NCI-H526 (cell line): ENCODE measurements at places on chromosomes 2 and 18.

DNA sequence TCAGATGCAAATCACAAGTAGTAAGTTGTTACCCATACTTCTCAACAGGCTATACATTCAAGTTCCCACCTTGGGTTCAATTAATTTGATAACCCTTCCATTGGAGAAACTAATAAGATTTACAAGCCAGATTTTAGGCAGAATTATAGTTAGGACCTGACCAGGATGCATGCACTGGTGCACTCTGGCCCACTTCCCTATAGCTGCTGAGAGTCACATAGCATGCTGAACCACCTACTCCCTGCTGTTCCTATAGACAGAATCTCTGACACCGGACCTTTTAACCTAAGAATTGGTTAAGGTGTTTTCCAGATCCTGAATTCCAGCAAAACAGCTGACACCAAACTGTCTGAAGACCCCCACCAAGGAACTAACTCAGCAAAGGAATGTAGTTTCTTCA is 26.2 kb downstream of the FAM210A start:
- no peak for DNase-seq

- DNase-seq: no peak
Measured at GRCh38 chr18:48957136-48957535, 6.4 kb upstream of the SMAD7 start.

DNA sequence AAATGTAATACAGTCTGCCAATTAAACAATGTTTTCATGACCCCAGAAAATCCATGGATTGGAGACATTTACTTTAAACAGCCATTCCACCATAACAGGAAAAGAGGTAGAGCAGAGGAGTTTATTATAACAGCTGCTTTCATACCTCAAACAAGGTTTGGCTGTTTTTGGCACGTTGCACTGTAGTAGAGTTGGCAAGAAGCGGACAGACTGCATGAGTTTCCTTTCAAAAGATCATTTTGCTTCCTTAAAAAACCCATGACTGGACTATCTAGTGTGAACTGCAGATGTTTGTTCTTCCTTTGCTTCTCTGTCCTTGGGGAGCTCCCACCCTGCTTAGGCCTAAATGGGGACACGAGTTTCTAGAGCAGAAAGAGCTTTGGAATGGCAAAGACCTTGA is 108.5 kb upstream of the THOC1 start:
- DNase-seq: no peak

GRCh38 chr2:205763708-205764211 is 81.5 kb downstream of the NRP2 start:
- peak; percentile 83 for DNase-seq

- DNase-seq: no peak
Measured at GRCh38 chr2:20552847-20553246, 98.1 kb downstream of the HS1BP3 start.

GRCh38 chr2:173681881-173682650 is 283.1 kb downstream of the SP3 start:
- no peak for DNase-seq

- no peak for DNase-seq
Measured at GRCh38 chr18:73579698-73580097, 567.9 kb downstream of the FBXO15 start.

DNA sequence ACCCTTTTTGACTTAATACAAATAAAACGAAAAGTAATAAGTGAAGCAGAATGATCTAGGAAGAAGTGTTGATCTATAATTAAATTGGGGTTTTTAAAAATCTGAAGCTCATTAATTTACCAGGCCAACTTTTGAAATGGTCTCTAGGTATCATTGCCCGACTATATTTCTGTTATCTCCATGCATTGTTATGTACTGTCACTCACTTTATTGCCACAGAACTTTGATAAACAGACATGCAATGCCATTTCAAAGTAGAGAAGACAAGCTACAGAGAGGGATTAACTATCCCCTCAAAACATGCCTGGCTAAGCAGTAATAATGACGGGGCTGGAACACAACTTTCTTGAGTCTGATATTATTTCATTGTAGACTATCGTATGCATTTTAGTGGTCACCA is 147.6 kb upstream of the ITGA4 start:
- DNase-seq: no peak

DNA sequence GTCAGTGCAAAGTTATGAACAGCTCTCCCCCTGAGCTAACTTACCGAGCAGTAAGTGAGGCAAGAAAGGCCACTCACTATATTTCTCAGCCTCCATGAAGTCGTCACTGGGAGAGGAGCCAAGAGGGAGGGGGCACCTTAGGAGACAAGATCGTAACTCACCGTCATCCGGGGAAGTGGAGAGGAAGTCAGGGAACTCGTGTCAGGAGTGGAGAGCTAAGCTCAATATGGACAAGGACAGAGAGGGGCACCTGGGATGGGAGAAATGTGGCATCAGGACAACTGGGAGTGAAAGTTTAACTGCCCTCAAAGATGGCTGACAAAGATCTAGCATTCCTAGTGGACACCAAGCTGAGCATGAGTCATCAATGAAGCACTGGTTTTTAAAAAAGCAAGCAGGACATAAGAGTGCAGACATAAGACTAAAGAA is 37.1 kb downstream of the BCL11A start:
- DNase-seq: no peak

DNA sequence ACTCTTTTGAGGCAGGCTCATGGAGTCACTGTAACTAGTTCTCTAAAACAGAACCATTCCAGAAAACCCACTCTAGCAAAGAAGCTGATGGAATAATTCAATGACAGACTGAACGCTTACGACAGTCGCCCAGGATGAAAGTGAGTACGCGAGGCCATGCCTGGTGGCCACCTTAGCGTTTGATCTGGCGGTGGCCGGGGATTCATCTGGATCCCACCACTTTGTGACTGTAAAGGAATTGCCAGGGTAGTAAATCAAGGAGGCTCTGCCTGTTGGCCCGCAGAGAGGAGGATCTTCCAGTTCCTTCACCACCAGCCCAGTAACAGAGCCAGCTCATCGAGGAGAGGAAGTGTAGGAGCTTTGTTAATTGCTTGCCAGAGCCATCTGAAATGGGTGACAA is 34.6 kb downstream of the GREB1 start:
- no peak for DNase-seq

- DNase-seq: no peak
Measured at GRCh38 chr2:550860-551567, 126.2 kb downstream of the TMEM18 start.

DNA sequence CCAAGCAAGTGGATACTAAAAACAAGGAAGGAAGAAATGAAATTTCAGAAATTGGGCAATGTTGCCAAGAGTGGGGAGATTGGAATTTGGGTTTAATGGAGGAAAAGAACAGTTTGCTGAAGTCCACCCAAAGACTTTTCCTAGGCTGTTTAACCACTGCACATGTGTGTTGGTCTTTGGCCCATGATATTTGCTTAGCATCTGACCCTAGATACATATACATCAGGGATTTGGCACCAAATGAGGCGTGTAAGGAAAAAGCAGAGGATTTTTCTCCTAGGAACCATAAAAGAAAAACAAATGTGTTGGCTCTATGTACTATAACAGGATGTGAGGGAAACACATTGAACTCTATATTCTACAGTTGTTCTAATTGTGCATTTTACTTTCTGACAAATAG is 80.7 kb upstream of the CD28 start:
- no peak for DNase-seq

GRCh38 chr2:28606986-28607441 is 111.2 kb downstream of the PLB1 start:
- no peak for DNase-seq

DNA sequence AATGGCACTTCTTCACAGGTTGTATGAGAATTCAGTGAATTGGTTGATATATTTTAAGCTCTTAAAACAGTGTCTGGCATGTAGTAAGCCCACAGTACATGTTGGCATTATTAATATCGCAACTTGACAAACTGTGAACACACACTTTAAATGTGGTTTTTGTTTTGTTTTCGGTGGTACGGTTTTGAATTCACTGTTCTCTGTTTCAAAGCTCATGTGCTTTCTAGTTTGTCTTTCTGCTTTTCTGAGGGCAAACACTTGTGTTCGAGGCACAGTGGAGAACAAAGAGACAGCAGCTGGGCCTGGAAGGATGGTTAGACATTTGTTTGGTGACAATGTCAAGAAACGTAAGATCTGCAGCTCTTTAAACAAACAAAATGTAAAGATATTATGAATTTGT is 276.5 kb upstream of the MC4R start:
- DNase-seq: no peak

DNA sequence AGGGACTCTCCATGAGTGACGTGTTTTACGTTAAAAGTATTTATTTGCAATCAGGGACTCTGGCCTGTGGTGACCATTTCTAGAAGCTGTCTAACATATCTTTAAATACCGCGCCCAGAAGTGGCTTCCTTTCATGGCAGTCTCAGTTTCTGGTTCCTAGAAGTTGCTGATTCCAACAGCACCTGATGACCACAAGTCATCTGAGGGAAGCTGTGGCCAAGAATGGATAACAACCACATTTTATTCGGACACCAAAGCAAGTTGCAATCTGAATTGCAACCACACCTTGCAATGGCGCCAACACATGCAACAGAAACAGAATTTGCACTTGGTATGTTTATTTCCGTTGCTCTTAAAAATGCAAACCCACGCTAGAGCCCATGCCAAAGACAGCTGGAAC is 33.1 kb downstream of the MEX3C start:
- DNase-seq: no peak

GRCh38 chr18:48308027-48308635 is 101.1 kb downstream of the ZBTB7C start:
- DNase-seq: no peak

DNA sequence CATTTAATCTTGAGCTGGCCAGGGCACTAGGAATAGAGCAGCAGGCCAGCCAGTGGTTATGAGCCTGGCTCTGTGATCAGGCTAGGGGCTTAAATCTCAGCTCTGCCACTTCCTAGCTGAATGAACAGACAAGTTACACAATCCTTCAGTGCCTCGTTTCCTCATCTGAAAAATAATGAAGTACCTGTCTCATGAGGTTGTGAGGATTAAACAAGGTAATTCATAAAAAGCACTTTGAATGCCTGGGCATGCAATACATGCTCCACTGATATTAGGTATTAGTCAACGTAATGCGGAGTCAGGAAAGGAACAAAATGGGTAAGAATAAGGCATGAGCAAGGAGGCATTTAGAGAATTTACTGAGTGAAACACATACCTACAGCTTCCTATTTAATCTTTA is 100.2 kb downstream of the CCBE1 start:
- no peak for DNase-seq

DNA sequence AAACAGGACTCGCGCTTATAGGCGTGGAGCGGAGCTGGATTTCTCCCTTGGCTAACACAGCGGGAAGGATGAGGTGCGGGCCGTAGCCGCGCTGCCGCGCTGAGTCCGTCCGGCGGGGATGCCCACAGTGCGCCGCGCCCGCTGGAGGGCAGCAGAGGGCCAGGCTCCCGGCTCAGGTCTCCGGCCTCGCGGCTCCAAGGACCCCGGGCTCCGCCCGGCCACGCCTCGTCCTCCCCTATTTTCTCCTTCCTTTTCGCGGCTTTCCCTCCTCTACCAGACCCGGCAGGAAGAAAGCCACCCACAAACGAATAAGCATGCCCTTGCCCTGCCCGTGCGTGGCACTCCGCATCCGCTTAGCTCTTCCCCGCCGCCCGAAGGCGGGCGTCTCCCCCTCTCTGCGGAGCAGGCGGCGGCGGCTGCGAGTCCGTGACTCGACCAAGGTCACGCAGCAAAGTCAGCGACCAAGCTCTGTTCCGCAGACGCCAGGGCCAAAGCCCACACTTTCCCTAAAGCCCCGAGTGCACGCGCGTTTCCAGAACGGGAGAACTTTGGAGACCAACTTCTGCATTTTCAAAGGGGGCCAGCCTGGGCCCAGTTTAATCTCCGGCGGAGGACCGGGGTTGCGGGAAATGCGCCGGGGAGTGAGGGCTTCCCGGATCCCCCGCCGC is 48.5 kb downstream of the KCNIP3 start:
- DNase-seq: peak; percentile 30
